ENCODE measurements at places on chromosomes 7 and 10.
A peak's percentile ranks its signal among the peaks of the same experiment; 100 is the strongest.

DNA sequence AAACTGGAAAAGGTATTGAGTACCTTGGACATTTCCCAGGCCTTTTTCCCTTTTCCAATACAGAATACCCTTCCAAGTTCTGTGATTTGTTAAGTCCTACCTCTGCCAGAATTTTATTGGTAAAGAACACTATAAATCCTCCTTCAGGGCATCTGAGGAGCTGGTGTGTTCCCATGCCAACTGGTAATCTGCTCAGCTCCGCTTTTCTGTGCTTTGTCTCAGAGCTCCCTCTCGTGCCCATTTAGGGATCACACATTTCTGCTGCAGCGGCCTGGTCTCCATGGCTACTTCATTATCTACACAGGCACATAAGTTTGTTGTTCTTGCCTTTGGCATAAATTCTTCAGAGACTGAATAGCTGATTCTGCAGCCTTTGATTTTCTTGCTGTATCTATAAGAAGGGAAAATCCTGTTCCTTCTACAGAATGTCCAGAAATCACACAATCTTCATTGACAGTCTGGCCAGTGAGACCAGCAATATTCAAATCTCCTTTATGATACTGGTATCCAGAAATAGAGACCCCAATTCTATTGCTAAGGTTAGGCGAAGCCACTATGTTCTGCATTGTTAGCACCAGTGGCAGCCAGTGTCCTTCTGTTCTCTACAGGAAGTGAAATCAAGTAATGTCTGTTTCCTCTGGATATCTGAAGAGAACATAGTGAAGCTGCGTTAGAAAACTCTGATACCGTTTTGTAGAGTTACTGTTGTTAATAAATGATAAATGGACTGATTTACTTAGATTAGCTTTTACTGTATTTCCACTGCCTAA lies 51.9 kb downstream of the DENND11 start:
- DNase-seq = peak; percentile 18

DNA sequence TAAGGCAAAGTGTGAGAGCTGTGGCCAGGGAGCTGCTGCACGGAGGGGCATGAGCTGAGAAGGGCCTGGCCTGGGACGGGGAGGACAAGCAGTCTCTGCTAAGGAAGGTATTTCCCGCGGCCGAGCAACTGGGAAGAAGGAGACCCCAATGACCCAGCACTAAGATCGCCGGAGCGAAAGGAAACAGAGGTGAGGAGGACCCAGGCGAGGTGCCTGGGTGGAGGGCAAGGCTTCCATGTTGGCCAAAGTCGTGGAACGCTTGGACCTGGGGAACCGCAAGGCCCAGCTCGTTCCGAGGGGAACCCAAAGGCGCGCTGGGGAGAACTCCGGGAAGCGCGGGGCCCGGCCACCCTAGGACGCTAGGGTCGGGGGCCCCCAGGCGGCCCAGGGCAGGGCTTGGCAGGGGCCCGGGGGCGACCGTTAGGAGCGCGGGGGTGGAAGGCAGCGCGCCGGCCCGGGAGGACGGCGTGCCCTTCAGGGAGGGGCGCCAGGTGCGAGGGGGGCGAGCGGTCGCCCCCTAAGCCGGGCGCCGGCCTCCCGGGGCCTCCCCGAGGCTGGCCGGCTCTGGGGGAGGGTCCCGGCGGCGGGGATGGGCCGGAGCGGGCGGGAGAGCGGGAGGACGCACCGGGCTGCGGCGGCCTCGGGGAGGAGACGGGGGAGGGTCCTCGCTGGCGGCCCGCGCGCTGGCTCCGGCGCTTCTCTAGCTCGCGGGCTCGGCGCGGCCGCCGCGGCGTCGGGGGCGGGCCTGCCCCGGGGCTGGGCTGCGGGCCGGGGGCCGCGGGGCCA lies 545 bp downstream of the GIGYF1 start:
- no peak for DNase-seq

DNA sequence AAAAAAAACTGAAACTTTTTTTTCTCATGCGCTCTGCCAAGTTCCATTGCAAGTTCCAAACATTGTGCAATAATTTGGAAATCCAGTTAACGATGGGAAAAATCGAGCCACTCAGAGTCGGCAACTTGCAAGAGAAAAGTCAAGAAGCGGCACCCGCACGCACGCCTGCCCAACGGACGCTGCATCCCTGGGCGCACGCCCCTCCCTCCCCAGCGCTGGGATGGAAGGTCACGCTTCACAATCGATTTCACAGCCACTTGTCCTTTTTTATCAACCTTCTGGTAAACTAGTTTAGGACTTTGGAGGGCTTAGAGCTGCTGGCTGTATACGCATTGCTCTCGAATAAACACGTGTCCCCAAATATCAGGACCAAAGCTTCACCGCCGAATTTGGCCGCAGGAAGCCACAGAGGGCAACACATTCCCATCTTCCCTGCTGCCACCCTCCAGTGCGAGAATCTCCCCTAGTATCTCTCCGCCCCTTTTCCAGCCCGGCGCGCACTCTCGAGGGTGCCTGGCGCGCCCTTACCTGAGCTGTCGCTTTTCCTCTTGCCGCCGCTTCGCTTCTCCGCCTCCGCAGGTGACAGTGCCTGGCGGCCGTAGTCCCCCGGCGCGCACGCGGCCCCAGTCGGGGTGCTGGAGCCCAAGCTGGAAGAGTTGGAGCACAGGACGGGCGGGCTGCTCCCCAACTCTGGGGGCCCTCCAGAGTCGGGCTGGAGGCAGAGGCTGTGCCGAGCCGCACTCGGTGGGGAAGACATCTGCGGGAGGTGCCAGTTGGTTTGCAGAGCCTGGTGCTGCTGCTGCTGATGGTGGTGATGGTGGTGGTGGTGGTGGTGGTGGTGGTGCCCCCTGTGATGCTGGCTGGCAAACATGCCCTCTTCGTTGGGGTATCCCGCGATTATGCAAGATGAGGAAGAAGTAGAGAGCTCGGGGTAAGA lies 857 bp downstream of the MEOX2 start:
- no peak for DNase-seq

- DNase-seq = no peak
Measured at GRCh38 chr10:123034332-123034731, 25.5 kb downstream of the ACADSB start.

DNA sequence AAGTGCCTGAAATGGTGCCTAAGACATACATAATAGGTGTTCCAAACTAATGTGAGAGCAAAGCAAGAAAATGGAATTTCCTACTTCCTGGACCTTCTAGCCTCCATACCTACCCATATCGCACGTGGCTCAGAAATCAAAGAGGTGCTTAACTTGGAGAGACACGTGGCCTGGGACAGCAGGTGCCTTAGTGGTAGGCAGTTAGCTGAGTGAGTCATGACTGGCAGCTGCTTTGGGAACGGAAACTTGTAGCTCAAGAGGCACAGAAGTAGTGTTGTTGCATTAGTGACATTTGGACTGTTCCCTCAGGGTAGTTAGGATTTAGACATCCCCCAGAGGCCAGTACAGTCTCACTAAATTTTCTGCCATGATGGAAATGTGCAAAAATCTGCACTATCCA lies 12.0 kb upstream of the BMPER start:
- DNase-seq = no peak

DNA sequence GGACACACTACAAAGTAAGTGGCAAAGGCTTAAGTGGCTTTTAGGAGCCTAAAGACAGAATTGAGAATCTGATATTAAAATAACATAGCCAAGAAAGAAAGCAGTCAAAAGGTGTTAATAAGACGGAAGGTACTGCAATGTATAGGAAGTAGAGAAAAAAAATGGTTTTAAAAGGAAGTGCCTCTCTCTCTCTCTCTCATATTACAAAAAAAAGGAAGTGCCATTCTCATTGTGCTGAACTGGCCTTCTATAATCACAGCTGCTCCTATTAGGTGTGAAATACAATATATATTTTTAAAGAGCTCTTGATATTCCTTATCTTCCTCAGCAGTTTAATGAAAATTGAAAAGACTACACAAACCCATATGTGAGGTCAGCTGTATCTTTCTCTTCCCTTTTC lies 199.4 kb upstream of the NPVF start:
- no peak for DNase-seq

DNA sequence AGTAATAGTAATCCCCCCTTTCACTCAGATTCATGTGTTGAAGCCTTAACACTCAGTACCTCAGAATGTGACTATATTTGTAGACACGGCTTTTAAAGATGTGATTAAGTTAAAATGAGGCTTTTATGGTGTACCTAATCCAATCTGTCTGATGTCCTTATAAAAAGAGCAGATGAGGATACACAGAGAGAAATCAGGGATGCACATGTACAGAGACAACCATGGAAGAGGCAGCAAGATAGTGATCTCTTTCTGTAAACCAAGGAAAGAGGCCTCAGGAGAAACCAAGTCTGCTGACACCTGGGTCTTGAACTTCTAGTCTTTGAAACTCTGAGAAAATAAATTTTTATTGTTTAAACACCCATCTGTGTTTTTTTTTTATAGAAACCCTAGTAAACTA lies 44.0 kb upstream of the ZNF365 start:
- DNase-seq = no peak

- no peak for DNase-seq
Measured at GRCh38 chr10:63910806-63911205, 389.6 kb downstream of the REEP3 start.

GRCh38 chr10:31124852-31125251 lies 93.2 kb upstream of the ZNF438 start:
- DNase-seq = no peak

- DNase-seq = no peak
Measured at GRCh38 chr7:144584726-144585125, 181.2 kb upstream of the NOBOX start.

- no peak for DNase-seq
Measured at GRCh38 chr10:43854007-43854406, 205.3 kb upstream of the ZNF32 start.

DNA sequence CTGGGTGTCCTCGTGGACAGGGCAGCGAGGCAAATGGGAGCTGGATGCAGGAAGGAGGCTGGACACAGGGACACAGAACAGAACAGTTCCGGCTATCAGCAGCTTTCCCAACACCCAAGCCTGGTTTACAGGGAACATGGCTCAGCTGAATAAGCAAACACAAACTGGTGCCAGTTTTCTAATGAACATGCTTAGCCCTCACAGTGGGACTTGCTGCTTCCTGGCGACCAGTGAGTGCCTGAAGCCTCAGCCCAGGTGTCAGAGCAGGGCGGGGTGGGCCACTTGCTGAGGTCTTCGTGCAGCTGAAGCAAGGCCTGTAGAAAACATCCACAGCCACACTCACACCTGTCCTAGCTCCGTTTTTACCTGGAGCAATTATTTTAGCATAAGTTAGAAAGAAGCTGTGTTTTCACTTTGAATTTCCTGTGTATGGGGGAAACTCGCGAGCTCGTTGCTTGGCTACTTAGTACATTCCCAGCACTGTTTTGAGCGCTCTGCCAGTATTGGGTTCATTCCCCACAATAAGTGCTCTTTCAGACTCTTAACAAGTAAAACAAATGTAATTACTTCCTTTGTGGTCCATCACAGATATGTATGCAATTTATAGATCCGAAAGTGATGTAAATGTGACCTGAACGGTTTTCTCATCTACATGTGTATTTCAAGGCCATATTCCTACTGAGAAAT lies 261.2 kb upstream of the SHH start:
- DNase-seq = no peak

DNA sequence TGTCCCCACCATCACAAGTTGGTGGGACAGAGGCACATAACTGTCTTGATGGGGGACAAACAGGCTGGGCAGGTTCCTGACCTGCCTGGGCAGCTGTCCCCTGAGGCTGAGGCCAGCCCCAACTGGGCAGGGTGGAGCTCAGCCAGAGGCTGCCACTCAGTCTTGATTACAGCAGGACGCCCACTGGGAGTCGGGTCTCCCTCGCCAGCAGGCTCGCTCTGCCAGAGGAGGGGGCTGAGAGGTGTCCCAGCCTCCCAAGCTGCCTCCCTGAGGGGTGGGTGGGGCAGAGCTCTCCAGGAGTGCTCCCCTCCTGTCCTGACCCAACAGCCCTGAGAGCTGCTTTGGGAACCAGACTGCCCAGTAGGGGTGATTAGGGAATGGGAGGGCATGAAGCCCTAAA lies 1.8 kb upstream of the CAMK2G start:
- no peak for DNase-seq

GRCh38 chr10:63769367-63769766 lies 248.2 kb downstream of the REEP3 start:
- DNase-seq = no peak

DNA sequence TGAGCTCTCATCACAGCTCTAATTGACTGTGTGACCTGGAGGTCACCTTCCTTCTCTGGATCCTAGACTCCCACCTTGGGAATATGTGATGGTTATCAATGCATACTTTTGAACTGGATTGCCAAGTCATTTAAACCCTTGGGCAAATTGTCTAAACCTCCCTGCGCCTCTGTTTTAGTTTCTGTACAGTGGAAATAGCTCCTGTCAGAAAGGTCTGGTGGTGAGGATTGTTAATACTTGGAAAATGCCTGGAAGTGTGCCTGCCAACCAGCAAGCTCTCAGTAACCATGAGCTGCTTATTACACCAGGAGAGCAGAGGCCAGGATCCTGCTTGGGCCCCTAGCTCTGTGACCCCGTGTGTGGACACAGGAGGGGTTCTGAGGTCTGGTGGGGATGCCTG lies 108.7 kb upstream of the PPIF start:
- DNase-seq = no peak

GRCh38 chr10:3876350-3876962 lies 91.4 kb upstream of the KLF6 start:
- no peak for DNase-seq

DNA sequence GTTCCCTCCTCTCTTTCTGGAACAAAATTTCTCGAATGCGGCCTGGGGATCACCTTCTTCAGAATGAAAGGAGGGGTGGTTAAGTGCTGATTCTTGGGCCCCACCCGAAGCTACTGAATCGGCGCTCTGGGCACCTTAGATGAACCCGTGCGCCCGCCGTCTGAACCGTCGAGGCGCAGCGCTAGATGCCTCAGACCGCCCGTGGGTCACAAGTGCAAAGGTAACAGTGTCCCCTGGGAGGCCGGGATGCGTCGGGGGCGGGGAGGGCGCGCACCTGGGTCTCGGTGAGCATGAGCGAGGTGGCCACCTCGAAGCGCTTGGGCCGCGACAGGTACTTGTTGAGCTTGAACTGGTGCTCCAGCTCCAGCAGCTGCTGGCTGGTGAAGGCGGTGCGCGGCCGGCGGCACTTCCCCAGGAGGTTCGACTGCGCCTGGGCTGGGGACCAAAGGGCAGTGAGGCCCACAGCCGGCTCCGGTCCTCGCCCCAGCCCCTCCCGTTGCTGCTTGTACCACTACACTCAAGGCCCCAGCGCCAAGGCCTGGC lies 4.2 kb downstream of the MNX1 start:
- no peak for DNase-seq

- no peak for DNase-seq
Measured at GRCh38 chr7:15057272-15057671, 154.7 kb upstream of the DGKB start.

Data from amygdala (tissue), 56 donors.